Adipocyte (in vitro differentiated cells): ENCODE measurements at places on chromosomes 7 and 10.

GRCh38 chr7:17902599-17902998, 37.7 kb downstream of the SNX13 start:
- DNase-seq = no peak

DNA sequence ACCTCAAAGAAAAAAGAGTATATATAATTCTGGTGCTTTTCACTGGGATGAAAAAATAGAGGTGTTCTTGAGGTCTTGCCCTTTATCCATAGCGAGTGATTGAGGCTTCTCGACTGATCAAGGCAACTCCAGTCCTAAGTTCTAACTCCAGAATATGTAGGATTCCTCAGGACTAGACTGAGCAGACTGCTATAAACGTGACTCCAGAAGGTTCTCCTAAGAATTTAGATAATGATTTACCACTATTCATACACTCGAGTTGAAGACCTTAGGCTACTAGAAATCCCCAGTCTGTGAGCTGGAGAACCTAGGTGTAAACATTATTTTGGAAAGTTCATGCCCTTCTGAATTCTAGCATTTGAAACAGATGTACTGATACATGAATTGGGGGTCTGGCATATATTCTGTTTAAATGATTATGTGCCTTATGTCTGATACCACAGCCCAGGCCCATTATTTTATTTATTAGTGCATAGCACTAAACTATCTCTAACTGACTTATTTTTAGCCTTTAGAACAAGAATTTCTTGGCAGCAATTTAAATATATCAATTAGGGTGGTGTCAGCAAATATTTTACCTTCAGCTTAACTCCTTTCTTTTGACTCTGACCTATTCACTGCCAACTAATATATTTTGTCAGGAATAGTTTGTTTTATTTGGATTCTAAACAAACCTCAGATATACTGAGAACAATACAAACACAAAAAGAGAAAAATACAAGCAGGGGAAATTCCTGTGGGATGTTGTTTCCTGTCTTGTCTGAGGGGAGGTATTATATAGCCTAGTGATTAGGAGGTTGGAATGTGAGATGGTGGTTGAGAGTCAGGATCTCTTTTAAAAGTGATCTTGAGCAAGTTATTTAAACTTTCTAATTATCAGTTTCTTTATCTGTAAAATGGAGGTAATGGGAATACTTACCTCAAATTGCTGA, 75.8 kb downstream of the PODXL start:
- DNase-seq = no peak

GRCh38 chr10:663831-664251, 25.6 kb downstream of the DIP2C start:
- no peak for DNase-seq

DNA sequence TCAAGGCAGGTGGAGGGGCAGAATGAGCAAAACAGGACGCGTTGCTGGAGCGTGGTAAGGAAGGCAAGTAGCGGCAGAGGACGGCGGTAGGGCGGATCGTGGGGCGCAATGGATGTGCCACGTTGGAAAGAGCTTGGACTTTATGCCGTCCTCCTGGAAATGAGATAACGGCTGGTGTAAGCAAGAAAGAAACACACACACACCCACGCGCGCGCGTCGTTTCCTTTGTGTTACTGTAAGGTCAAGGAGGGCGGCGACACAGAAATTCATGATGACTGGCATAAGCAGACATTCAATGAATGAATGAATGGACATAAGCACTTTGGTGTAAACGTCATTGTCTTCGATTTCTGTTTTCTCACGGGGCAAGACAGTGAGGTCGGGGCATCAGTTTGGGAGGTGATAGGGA, 683 bp upstream of the ENTPD7 start:
- DNase-seq = peak; percentile 56

DNA sequence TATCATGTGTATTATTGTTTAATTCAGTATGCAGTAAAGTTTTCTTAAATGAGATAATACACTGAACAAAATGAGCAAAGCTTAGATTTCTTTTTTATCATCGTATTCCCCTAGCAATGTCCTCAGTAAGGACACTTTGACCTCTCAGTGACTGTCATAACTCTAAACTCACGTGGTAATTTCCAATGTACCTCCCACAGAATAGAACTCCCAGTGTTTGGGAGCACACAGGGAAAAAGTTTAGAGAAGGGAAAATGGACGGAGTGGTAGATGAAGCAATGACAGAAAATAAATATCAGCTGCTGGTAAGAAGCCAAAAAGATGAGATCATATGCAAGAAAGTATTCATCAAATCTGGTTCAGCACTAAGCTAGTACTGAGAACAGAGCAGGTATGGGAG, 758.6 kb upstream of the KCND2 start:
- DNase-seq = no peak

- DNase-seq = peak; percentile 78
Measured at GRCh38 chr7:38699471-38699870, 68.3 kb upstream of the AMPH start.

- DNase-seq = no peak
Measured at GRCh38 chr7:135914346-135914745, 62.8 kb downstream of the MTPN start.

GRCh38 chr10:62460393-62460792, 86.2 kb downstream of the ZNF365 start:
- DNase-seq = no peak

- no peak for DNase-seq
Measured at GRCh38 chr7:144713850-144714249, 122.0 kb downstream of the TPK1 start.

- DNase-seq = no peak
Measured at GRCh38 chr7:121510858-121511482, 114.9 kb upstream of the FAM3C start.

DNA sequence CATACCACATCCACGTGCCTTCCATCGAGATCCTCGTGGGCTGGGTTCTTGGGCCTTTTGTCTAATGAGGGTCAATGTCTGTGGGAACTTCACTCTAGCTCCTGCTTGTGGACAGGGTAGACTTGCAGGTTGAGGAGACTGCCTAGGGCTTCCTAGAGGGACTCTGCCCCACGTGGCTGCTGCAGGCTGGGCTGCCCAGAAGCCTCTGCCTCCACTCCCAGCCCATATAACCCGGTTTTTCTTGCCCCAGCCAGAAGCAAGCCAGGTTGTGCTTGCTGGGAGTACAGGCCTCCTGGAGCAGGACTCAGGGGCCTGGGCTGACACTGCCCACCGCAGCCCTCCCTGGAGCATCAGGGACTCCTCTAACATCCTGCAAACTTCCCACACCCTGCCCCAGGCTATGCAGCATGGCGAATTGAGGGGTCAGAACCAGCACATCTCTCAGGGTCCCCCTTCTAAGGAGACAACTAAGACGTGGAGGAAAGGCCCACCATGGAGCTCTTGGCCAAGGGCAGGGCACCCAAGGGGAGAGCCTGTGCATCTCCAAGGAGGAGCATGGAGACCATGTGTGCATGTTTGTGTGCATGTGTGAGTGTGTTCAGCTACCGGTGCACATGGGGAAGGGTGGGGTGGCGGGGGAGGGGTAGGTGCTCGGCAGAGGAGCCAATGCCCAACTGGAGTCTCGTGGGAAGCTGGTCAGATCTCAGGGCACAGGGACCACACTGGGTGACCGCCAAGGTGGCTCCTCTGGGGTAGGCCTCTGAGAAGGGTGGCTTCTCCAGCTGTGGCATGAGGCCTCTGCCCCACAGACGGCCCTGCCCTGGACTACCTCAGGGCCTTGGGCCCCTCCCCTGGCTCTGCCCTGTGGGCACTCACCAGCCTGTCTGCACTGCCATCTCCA, 62.6 kb downstream of the RASGEF1A start:
- DNase-seq = no peak

DNA sequence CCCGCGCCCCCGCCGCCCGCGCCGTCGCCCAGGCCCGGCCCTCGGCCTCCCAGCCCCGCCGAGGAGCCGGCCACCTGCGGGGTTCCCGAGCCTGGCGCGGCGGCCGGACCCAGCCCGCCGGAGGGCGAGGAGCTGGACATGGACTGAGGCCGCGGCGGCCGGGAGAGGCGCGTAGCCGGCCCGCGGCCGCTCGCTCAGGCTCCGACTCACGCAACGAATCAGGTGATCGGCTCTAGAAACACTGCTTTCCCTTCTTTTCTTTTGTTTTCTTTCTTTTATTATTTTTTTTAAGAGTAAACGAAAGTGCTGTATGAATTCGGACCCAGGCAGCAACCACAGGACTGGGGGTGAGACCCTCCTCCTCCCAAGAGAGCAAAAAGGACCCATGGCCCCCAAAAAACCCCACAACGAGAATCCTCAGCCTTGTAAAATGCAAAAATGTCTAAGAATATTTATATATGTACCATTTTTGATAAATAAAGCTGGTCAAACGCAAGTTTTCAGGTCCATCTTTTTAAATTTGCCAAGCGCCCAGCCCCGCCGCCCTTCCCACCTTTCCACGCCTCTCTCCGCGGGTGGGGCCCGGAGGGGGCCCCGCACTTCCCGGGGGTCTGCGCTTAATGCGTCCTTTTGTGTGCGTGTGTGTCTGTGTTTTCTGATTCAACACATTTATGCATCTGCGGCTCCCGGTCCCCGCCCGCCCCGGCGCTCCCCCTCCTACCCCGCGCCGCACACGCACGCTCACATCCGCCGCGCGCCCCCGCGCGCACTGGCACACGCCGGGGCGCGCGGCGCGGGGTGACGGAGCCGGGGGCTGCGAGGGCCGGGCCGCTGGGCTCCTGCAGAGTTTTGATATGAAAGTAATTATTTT, 4.4 kb downstream of the UNCX start:
- no peak for DNase-seq

- no peak for DNase-seq
Measured at GRCh38 chr10:102696736-102697135, 17.5 kb downstream of the ARL3 start.

DNA sequence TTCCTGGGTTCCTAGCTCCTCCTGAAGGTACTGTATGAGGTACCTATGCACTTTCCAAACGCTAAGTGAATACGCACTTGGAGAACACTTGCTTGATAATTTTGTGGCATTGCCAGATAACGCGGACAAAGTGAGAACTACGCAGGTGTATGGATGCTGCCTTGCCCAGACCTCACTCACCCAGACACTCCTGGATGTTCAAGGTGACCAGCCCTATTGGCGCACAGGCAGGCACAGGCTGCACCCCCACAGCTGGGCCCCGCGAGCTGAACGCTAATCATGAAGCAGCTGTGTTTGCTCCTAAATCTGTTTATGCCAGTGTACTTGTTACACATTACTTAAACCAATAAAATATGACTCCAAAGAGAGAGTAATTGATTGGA, 27.3 kb downstream of the DIP2C start:
- no peak for DNase-seq

GRCh38 chr7:134565643-134566136, 16.8 kb downstream of the AKR1B15 start:
- peak; percentile 89 for DNase-seq

- peak; percentile 64 for DNase-seq
Measured at GRCh38 chr7:28573059-28573553, 160.8 kb downstream of the CREB5 start.

GRCh38 chr10:101140084-101140949, 9.2 kb downstream of the TLX1 start:
- DNase-seq = no peak

DNA sequence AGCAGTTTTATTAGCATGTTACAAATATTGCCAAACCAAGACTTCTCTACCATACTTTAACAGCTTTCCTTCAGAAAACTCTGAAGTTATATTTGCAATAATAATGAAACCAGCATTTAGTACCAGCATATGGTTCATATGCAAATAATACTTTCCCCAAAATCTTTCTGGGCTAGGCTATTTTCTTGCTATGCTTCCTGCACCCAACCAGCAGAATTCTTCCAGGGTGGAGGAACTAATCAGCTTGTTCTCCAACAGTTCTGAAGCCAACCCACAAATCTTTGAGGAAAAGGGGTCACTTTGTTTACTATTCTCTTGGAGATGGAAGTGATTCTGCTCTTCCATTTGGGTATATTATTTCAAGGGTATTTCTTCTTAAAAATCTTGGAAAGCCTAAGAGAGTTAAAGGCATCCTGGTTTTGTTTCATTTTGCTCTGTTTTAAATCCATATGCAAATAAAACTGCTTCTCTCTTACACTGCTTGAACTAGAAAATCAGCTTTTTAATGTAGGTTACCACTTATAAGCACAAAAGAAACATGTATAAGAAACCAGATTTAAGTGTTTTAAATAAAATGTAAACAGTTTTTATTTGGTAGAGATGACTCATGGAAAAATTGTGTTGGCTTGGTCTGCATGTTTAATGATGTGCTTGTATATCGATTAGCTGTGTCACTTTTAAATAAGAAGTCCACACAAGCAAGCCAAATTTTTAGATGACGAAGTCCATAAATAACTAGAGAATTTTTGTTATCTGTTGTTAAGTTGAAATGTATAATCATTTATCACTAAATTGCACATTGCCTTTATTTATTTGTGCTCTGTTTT, 103.7 kb downstream of the HECTD2 start:
- DNase-seq = peak; percentile 32

- peak; percentile 52 for DNase-seq
Measured at GRCh38 chr10:62491597-62491996, 117.4 kb downstream of the ZNF365 start.

- DNase-seq = peak; percentile 22
Measured at GRCh38 chr10:60958892-60959601, 15.1 kb upstream of the RHOBTB1 start.

DNA sequence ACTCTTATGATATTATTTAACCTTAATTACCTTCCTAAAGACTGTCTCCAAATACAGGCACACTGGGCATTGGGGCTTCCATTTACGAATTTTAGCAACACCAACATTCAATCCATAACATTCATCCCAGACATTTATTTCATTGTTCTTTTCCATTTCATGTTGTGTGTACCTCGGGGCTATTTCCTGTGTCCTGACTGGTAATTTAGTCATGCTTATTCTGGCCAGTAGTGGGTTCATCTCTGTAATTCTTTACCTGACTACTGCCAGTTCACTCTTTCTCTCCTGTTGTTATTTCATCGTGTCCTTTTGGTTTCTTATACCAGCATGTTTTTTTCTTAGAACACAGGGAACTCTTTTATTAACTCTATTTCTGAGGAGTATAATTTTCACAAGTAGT, 225.7 kb downstream of the PLXDC2 start:
- no peak for DNase-seq

DNA sequence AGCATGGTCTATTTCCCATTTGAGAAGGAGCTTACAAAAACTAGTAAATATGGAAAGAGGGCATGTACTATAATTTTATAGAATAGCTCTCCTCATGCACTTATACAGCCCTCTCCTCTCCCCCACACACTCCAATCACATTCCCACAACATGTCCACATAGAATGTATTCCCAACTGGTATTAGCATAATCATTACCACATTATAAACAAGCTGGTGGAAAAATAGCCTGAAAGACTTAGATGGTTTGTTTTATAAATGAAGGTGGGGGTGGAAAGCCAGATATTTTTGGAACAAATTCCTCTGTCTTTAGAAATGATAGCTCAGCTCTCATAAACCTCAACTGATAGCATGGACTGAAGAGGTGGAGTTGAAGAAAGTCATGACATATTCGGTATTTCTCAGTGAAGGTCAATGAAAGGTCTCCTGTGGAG, 410.1 kb downstream of the SUGCT start:
- no peak for DNase-seq

GRCh38 chr7:142774826-142775225, 4.1 kb downstream of the PRSS2 start:
- no peak for DNase-seq

DNA sequence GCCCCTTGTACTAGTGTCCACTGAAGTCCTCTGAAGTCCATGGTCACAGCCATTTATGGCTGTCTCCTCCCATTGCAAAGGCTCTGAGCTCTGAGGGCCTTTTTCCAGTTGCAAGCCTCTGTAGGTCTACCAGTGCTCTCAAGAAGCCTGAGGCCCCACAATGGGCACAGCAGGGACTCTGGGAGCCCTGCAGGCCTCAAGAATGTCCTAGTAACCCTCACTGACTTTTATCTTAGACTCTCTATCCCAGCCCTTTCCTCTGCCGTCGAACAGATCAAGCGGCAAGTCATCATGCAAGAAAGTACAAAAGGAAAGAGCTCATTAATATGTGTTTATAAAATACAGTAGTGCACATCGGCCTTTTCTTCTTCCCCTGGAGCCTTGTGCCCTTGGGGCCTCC, 23.4 kb downstream of the VWA2 start:
- DNase-seq = no peak
